Stimulated activated CD8-positive, alpha-beta memory T cell treated with anti-CD3 and anti-CD28 coated beads, Interleukin-15, amount 100 ng/mL, for 24 hours (primary cell): ENCODE measurements at places on chromosomes 3 and 15.

DNA sequence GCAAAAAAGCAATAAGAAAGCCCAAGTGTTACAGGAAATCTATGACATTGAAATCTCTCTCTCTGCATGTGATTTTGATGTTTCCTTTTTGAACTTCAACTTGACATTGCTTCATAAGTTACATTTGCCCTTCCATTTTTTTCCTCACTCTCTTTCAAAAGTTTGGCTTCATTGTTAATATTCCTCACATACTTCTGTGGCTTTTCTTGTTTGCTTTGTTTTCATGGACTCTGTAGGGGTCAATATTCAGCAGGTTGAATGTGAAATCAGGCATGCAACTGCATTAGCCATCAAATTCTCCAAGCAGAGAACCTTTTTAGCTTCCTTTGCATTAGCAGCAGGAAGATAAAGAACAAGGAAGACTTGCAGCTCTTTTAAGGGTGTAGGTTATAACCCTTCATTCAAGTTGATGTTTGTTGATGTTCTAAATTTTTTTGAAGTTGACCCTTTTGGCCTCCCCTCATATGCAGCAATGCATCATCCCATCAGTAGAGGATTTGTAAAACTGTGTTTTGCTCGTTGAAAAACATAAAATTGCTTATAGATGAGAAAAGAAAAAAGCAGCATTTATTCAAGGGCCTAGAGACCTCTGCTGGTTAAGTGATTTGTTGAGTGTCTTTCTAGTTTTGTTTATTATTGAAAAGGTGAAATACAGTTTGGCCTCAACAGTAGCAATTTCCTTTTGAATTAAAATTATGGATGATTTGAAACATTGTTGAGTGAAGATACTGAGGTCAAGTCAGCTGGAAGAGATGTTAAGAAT lies 211.4 kb downstream of the IL5RA start:
- DNase-seq, result no peak

GRCh38 chr3:123439806-123440580 lies 8.9 kb downstream of the ADCY5 start:
- DNase-seq, result no peak

GRCh38 chr3:60269377-60269776 lies 981.9 kb downstream of the FHIT start:
- DNase-seq, result no peak

DNA sequence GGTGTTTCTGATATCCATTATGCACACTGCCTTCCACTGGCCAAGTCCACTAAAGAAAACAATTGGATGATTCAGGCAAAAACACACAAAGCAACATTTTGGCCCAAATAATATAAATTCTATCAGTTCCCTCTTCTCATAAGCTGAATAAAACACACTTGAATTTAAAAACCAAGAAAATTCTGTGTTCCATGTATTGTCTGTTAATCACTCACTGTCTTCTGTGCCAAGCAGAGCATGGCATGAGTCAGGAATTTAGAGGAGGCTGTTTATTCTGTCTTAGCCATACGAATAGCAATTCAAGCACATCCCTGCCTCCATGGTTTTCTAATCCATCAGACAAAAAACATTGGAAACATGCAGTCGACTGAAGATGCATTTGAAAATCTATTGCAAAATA lies 215.6 kb upstream of the UMPS start:
- no peak for DNase-seq

GRCh38 chr3:42519568-42519962 lies 17.1 kb downstream of the VIPR1 start:
- DNase-seq, result no peak

DNA sequence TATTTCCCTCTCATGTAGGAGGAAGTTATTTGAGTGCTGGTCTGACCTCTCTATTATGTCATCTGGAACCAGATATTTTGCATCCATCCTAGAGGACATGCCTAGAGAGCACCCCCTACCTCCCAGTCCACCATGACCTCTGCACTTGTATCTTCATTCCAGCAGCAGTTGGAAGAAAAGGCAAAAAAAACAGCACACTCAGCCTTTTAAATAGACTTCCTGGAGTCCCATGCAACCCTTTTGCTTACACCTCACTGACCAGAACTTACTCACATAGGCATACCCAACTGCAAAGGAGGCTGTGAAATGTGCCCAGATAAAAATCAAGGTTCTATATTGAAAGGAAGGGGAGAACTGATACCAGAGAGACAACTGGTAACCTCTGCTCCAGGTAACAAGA lies 92.3 kb upstream of the FHIT start:
- no peak for DNase-seq

DNA sequence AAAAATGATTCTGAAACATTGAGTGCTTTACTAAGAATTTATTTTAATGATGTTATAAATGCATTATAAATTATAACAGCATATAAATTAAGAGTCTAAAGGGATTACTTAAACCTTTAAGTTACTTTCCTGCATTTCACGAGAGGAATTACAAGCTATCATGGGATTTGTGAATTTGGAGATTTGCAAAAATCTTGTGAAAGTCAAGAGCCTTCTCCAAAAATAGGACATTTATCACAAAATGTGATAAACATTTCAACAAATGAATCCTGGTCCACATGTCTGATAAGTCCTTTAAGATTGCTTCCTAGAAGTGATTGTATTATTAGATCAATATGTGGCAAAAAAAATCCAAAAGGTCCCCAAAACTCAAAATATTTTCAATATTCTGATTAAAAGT lies 154.5 kb downstream of the ATP8B4 start:
- no peak for DNase-seq

DNA sequence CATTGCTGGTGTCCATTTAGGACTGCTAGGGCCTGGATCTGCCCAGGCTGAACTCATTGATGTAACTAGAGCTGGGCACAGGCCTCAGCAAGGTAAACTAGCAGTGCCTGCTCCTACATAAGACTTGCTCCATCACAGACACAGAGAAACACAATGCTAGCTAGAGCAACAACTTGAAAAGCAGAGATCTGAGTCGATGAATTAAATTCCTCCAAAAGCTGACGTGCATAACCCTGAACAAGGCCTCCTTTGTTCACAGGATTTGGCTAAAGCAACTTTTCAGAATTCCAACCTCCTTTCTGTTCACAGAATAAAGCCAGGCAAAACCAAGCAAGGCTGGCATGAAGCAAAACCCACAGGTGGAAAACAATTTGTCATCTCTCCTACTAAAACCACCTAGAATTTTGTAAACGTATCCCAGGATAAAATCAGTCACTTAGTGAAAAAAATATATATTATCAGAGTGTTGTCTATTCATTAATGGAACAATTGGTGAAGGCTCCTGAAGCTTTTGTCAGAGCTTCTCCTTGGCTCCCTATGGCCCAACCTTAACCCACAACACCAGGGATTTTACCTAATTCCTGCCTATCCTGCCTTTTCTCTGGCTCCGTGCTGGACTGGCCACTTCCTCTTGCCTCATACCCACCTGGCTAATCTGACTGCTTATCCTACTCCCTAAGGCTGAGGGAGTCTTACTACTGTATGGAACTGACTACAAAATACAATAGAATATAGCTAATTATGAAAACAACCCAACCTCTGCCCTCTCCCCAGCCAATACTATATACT lies 39.9 kb downstream of the PLCH1 start:
- no peak for DNase-seq

- no peak for DNase-seq
Observed at GRCh38 chr3:174046311-174046710, 648.8 kb downstream of the NLGN1 start.

DNA sequence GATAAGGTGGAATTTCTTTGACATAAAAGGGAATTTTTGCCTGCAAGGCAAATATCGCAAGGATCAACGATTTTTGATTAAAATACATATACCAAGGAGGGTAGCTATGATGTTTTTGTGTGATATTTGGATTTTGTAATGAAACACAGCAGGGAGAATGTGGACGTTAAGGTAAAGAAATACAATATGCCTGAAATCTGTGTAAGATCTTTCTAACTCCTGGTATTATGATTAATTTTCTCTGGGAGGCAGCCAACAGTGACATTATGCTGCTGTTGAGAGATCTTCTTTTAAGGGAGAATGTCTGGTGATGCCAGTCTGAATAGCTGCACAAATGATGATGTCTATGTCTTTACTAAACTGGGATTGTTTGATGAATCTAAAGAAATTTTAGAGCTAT lies 972.2 kb downstream of the SQOR start:
- no peak for DNase-seq
